ENCODE measurements at places on chromosomes 6 and 20.

- no peak for DNase-seq
These were observed 151.0 kb upstream of the INSM1 start for GRCh38 chr20:20216941-20217340.

- no peak for DNase-seq
These were observed 113.8 kb downstream of the ARMC2 start for GRCh38 chr6:108961985-108962384.

DNA sequence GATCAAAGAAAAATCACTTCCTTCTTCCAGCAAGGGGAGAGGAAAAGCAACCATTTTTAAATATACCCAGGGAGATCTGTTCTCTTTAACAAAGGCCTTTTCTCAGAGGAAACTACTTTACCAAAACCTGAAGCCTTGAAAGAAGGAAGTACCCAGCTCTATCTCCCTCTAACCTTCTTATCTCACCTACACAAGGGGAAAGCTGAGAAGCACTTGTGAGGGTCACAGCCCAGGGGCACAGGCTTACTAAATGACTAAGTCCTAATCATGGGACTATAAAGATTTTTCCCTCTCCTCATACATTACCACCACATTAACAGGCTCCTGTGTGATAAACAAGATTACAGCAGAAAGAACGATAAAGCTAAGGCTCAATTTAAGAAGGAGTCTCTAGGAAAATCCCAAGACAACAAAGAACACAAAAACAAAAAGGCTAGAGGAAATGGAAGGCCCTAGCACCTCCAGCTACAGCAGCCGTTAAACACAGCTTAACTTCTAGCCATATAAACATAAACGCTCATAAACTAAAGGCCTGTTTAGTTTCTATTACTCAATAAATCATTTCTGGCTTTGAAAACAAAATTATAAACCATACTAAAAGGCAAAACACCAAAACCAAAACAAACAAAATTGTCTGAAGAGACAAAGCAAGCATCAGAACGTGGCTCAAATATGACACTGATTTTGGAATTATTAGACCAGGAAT is 284.9 kb upstream of the ECI2 start:
- no peak for DNase-seq

DNA sequence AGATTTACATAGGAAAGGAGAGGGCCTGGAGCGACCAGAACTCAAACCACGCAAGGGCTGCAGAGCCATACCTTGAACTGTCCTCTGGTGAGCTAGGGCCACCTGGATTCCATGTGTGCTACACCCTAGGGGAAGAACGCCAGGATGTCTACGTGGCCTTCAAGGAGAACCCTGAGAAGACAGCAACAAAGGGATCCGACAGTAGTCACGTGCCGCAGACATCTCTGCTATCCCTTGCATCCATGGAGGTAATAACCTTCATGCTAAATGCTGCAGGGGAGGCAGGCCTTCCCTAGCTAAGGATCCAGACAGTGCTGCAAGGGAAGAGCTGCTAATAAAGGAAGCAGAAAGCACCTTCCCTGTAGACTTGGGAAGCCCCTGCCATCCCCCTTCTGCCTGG is 52.9 kb downstream of the NOL4L start:
- no peak for DNase-seq

DNA sequence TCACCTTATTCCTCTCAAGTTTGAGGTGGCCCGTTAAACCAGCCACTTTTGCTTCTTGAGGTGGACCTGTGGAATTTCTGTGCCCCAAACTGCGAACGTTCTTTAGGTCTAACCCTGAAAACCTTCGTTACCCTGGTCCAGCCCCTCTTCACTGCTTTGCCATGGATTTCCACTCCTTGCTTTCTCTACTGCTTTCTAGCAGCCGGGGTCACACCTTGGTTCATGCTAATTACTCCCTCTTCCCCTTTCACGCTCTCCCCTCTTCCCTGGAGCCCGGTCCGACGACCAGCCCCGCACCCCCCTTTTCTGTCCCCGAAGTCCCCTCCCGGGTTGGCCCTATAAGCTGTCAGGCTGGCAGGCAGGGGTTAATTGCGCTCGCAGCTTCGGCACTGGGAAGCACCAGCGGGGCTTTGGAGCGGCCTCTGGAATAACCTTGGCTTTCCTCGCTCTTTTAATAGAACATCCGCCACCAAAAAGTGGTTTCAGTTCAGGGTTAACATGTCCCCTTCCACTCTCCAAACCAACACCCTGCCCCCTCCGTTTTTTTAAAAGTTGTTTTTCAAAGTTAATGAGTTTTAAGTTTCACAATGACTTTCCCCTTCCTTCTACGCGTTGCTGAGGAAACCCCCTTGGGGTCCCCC is 1.4 kb upstream of the HIVEP1 start:
- no peak for DNase-seq

DNA sequence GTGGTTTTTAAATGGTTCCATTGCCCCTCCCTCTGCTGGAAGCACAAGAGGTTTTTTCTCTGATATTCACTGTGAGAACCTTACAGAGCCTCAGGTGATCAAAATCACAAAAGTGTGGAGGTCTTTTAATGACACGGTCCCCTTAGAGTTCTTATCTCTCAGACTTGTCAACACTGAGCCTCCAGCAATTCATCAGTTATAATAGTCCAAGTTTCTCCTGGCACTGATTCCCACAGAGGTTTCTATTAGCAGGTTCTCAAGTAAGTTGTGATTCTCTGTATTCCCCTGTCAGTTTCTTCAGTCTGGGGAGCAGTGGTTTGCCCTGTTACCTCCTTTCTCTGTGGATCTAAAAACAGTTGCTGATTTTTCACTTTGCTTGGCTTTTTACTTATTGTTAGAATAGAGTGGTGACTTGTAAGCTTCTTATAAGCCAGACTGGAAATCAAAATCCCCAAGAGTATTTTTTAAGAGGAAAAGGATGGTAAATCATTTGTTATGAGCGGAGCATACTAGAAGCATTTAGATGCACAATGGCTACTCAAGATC is 157.4 kb upstream of the BMP5 start:
- DNase-seq, result no peak

- no peak for DNase-seq
These were observed 88.8 kb downstream of the SASH1 start for GRCh38 chr6:148431413-148431812.

GRCh38 chr20:8220716-8221115 is 88.7 kb downstream of the PLCB1 start:
- no peak for DNase-seq
